Heart right ventricle (tissue), 16 donors: ENCODE measurements at places on chromosomes 6 and 20. TPM values are rescaled to one million over a fixed set of nuclear protein-coding genes. Genes with fewer than 3 reads are reported as not detected.

- DNase-seq: no peak
Observed at GRCh38 chr20:9689041-9689440, 149.8 kb downstream of the PAK5 start.

GRCh38 chr6:145187491-145188206 is 547.7 kb downstream of the EPM2A start:
- DNase-seq: no peak

DNA sequence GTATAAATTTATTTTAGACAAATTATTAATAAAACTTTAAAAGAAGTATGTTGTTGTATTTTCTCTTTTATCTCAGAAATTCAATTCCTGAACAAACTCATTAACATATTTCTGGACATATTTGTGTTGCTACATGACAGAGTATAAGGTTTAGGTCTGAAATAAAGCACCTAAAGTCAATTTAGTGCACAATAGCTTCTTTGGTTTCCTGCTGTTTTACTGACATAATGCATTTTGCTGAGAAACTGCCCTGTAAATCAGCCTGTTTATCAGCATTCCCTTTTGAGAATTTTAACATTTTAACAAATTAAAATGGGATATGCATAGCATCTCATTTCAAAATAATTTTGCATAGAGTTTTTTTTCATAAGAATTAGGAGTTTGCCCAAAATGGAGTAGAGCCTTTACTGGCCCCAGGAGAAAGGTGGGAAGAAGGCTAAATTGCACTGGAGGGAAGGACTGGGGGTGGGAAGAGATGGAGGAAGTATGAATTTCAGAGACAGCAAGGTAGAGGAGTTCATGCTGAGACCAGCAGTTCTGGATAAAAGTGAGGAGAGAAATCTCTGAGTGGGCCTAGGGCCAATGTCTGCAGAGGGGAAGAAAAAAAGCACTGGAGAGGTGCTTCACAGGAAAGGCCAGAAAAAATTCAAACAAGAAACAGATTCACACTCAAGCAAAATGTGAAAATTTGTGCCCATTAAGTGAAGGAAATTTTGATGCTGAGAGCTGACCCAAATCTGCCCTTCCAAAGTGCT is 324.2 kb upstream of the HSF2 start:
- no peak for DNase-seq

GRCh38 chr6:10073341-10073740 is 341.5 kb downstream of the TFAP2A start:
- no peak for DNase-seq

DNA sequence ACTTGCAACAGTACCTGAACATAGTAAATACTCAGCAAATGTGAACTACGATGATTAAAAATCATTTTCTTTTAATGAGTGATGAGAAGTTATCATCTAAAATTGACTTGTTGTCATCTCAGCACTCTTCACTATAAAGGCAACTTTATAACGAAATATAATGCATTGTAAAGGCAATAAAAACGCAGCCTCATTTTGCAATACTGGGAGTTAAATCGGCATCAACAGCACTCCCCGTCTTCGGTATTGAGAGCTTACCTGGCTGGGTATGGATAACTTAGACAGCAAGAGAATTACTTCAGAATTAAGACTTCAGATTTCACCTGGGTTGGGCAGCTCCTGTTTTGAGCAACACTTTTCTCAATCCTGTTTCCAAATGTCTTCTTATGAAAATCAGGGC is 20.8 kb downstream of the NKX2-2 start:
- DNase-seq: no peak

DNA sequence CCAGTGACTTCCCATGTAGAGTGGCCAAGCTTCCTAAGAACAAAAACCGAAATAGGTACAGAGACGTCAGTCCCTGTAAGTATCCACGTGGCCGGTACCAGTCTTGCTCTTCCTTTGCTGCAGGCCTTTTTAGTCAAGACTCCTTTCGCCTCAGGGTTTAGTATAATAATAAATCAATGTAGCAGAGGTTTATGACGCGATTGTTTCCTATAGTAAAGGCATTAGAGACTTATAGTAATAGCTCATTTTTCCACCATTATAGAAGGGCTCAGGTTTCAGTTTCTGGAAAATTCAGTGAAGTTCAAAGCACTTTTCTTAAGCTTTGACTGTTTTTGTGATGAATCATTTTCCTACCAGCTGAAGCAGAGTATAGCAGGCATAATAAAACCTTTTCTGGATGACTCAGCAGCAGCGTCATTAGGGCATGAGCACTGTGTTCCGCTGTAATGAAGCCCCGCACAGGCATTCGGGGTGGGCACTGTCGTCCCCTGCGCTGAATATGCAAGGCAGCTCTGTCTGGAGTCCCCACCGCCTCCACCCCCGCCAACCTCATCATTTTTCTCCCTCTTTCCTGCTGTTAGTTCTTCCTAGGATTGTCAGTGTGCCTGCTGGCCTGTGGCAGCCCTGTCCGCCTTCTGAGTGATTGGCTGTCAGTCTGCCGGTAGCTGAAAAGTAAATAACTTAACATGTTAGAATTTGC is 51.3 kb downstream of the PTPN1 start:
- DNase-seq: no peak

GRCh38 chr20:15637950-15638754 is 935.1 kb downstream of the KIF16B start:
- no peak for DNase-seq

GRCh38 chr6:101522254-101522653 is 128.7 kb downstream of the GRIK2 start:
- DNase-seq: no peak

GRCh38 chr6:15615802-15616201 is 47.0 kb downstream of the DTNBP1 start:
- DNase-seq: no peak

GRCh38 chr20:47951521-47951971 is 166.3 kb upstream of the SULF2 start:
- no peak for DNase-seq

DNA sequence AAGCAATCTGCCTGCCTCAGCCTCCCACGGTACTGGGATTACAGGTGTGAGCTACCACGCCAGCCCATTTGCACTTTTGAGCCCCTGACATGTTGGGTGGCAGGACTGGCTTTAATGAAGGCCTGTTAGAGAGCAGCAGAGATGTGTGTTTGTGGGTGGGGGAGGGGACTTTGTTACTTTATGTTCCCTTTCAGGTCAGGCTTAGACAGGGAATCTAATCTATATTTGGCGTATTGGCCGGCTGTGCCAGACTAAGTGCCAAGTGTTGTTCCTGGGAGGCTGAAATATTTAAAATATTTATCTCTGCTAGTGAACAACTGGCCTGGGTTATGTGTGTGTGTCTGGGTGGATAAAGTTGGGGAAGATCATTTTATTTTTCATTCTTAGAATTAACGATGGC is 6.1 kb downstream of the GMPR start:
- DNase-seq: no peak

DNA sequence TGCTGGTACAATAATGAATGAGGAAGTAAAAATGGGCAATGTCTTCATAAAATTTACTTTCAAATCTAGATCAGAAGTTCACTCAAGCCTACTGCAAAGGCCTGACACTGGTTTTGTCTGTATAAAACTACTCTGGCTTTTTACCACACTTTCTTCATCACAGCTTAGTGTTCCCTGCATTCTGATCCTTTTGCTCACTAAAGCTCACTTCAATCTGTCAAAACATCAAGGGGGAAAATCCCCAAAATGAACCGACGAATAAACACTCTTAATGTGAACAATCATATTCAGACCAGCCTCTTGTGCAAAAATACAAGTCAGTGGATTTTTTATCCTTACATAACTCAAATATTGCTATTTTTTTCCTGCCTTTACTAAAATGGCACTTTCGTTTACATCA is 98.5 kb downstream of the PRDM1 start:
- no peak for DNase-seq

DNA sequence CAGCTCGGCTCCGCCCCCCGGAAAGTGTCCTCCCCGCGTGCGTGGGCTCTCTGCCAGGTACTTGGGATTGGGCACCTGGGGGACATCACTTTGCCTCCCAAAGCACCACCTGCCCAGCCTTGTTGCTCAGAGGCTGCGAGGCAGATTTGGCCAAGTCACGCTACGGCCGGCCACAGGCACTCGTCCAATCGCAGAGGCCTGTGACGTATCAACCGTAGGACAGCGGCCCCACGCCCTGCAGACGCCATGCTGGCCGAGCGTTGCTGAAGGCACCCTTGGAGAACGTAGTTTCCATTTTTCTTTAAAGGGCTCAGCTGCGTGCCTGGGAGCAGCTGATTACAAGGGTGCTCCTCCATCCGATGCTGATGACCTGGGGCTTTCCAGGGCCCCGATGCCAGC is 3.1 kb downstream of the NTSR1 start:
- DNase-seq: no peak

GRCh38 chr6:125987026-125987617 is 782 bp downstream of the TRMT11 start:
- DNase-seq: no peak

DNA sequence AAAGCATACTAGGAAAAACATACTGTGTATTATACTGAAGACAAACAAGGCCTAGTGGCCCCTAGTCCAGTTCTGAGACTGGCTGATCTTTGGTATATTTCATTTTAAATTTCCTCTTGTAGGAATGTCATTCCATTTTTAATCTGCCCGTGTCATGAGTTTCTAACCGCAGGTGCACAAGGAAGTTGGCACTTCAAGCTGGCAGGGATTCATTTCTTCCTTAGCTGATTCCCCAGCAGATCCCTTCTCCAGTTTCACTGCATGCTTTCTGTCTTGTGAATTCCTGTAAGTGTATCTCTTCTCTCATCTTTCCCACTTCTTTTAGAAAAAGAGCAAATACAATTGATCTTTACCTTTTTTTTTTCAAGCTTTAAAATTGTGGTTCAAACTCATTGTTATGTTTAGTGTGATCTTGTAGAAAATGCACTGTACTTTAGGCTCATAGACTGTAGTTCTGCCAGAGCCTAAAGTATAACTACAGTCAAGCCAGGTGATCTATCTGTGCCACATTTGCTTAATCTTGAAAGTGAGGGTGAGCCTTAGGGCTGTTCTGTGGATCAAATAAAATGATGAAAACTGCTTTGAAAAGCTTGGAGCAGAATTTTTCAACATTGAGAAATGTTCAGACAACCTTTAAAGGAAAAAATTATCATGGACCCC is 37.0 kb downstream of the RNF217 start:
- DNase-seq: no peak

DNA sequence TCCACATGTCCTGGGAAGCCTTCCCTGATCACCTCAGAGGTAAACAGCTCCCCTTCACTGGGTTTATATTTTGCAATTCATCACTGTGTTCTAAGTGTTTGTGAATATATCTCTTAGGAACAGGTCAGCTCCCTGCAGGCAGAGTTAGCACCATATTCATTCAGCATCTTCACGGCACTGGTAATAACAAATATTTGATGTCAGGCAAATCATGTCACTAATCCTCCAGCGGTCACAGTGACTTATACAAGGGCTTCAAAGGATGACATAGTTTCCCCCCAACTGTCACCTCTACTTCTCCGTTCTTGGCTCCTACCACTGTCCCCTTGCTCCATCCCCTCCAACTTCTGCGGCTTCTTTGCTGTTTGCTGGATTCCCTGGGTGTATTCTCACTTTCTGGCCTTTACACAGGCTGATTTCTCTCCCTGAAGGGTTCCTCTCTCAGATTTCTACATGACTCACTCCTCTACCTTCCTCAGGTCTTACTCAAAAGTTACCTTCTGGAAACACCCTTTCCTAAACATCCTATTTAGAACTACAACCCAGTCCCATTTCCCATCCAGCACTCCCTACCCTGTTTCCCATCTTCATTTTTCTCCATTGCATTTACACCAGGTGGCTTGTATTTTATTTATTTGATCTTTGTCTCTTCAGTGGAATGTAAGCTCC is 66.6 kb downstream of the NHLRC1 start:
- no peak for DNase-seq

The TCF21 gene
- 16.6 TPM for total RNA-seq

The DEFB124 gene
- total RNA-seq: not detected

The OR2B6 gene
- total RNA-seq: not detected

The BPIFB4 gene
- total RNA-seq: not detected

The MLIP gene
- 473 TPM for total RNA-seq

The FAM184A gene
- 0.41 TPM for total RNA-seq

The SNX5 gene
- total RNA-seq: 41.6 TPM

The DLL1 gene
- total RNA-seq: 6.4 TPM

The TRIM10 gene
- total RNA-seq: not detected

The GPLD1 gene
- 0.99 TPM for total RNA-seq

The RNF114 gene
- total RNA-seq: 52.5 TPM
